Esophagus muscularis mucosa (tissue), 4 donors: ENCODE measurements at places on chromosomes 2 and 18. TPM values are rescaled to one million over a fixed set of nuclear protein-coding genes. Genes with fewer than 3 reads are reported as not detected.

GRCh38 chr2:234134496-234134895, 84.0 kb downstream of the SPP2 start:
- no peak overlapping the region for H3K4me3 ChIP-seq
- H3K27ac ChIP-seq = no peak overlapping the region
- H3K4me1 ChIP-seq = no peaks in the 10 kb centered on the region
- H3K27me3 ChIP-seq = peaks cover 20% of the 10 kb centered on the region
- DNase-seq = no peak

DNA sequence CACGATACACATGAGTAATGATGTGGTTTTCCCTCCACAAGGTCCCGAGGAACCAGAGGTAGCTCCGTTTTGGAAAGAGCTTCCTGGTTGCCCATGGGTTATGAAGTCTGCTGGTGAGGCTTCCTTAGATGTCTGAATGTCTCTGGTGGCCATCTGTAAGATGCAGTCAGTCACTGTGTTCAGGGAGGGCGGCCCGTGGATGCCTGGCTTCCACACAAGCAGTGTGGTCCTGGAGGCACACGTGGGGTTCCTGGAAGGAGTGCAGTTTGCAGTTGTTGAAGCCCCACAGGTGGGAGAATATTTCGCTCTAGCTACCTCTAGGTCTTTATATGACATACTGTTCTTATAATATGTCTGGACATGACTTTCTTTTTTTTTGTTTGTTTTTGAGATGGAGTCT, 209.0 kb downstream of the FAM210A start:
- DNase-seq = no peak
- no peak overlapping the region for H3K4me3 ChIP-seq
- H3K27me3 ChIP-seq = no peaks in the 10 kb centered on the region
- no peak overlapping the region for H3K27ac ChIP-seq
- H3K36me3 ChIP-seq = peaks cover 7% of the 10 kb centered on the region

DNA sequence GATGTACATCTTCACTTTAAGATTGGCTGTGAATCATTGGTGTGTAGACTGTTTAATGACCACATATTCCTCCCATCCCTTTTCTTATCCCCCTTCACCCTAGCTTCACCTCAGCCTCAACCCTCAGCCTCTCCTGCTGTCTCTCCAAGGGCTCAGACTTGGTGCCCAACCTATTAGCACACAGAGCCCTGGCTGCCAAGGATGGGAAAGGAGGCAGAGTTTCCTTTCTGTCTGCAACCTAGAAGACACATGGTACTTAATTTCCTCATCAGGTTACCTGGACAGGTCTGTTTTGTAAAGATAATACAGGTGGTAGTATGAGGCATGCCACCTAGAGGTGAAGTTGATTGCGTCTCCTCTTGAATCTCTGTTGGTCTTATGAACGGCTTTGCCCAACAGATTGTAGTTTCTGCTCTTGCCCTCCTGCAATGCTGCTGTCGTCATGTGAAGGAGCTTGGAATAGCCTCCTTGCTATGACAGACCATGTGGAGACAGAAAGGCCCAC, 44.5 kb upstream of the RMND5A start:
- H3K4me1 ChIP-seq = peaks cover 10% of the 10 kb centered on the region
- no peaks in the 10 kb centered on the region for H3K27me3 ChIP-seq
- DNase-seq = no peak
- no peaks in the 10 kb centered on the region for H3K36me3 ChIP-seq
- H3K4me3 ChIP-seq = no peak overlapping the region
- no peak overlapping the region for H3K27ac ChIP-seq

DNA sequence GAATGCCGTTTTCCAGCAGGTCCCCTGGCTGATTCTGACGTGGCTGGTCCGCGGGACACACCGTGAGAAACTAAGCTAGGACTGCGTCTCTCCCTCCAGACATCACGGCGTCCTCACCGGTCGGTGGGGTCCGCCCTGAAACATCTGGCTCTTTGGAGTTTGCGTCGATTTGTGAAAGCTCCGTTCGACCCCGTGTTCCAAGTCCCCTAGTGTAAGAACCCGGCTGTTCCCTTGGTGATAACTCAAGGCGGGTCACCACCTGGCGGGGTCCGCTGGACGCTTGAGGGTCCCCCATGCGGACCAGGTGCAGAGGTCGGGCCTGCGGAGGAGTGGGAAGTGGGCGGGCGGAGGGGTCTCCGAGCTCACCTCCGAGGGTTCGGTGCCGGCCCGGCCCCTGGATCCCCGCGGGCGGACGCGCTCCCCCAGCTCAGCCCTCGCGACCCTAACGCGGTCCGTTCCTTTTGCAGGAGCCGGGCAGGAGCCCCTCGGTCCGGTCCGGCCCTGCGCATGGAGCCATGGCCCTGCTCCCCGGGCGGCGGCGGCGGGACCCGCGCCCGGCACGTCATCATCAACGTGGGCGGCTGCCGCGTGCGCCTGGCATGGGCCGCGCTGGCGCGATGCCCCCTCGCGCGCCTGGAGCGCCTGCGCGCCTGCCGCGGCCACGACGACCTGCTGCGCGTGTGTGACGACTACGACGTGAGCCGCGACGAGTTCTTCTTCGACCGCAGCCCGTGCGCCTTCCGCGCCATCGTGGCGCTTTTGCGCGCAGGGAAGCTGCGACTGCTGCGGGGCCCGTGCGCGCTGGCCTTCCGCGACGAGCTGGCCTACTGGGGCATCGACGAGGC, 65.6 kb downstream of the KCNG2 start:
- DNase-seq = no peak
- no peaks in the 10 kb centered on the region for H3K36me3 ChIP-seq
- no peaks in the 10 kb centered on the region for H3K4me1 ChIP-seq
- H3K27me3 ChIP-seq = no peaks in the 10 kb centered on the region

DNA sequence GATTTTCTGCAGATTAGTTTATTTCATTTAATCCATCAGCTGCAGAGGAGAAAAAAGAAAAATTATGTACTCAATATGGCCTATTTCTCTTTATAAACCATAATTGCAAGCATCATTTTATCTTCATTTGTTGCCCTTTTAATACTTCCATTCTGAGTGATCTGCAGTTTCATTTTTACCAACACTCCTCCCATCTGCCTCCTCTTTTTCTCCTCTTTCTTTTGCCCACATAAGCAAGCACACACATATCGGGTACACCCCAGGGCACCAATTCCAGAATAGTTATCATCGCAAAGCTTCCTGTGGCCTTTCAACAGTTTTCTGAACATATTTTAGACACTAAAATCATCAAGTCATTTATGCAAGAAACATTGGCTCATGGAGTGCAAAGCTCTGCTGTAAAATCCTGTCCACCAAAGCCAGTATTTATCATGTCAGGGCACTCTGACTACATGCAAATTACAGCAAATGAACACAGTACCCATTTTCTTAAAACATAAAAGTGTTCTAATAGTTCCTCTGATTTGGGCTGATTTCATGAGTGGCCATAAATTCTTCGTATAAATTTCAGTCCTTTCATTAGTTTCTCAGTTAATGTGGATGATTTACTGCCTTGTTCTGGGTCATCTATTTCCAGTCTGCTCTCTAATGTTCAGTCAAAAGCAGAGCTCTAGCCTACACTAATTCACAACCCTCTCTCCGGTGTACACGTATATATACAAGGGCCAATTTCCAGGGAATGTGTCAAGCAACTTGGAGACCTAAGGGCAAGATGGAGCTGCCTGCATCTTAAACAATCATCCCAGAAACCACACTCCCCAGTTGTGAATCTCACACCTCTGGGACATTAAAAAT, 281.3 kb downstream of the STK39 start:
- no peaks in the 10 kb centered on the region for H3K27me3 ChIP-seq
- peaks cover 7% of the 10 kb centered on the region for H3K36me3 ChIP-seq
- no peak overlapping the region for H3K27ac ChIP-seq

DNA sequence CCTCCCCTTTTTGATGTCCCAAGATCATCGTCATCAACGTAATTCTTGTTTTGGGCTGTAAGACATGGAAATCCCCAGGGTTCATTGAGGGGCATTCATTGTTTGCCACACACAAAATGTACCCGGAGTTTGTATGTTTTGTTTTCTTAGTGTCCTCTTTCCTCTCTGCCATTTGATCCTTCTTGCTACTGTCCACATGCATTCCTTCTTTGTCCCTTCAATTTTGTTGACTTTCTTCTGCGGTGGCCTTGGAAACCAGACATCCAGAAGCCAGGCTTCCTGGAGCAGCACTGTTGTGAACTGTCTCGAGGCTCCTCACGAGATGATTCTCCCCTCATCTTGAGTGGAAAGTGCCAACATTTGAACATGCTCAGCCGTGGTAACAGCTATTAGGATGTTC, 24.8 kb downstream of the IGFBP2 start:
- no peak for DNase-seq
- H3K27ac ChIP-seq = no peak overlapping the region
- H3K4me3 ChIP-seq = no peak overlapping the region
- H3K27me3 ChIP-seq = no peaks in the 10 kb centered on the region
- peaks cover 7% of the 10 kb centered on the region for H3K4me1 ChIP-seq

GRCh38 chr2:240974771-240975572, 23.4 kb upstream of the SNED1 start:
- no peaks in the 10 kb centered on the region for H3K36me3 ChIP-seq
- DNase-seq = no peak
- H3K27me3 ChIP-seq = no peaks in the 10 kb centered on the region
- no peaks in the 10 kb centered on the region for H3K4me1 ChIP-seq
- H3K27ac ChIP-seq = no peak overlapping the region

- H3K27ac ChIP-seq = no peak overlapping the region
Measured at GRCh38 chr2:30031184-30031583, 109.8 kb upstream of the ALK start.

DNA sequence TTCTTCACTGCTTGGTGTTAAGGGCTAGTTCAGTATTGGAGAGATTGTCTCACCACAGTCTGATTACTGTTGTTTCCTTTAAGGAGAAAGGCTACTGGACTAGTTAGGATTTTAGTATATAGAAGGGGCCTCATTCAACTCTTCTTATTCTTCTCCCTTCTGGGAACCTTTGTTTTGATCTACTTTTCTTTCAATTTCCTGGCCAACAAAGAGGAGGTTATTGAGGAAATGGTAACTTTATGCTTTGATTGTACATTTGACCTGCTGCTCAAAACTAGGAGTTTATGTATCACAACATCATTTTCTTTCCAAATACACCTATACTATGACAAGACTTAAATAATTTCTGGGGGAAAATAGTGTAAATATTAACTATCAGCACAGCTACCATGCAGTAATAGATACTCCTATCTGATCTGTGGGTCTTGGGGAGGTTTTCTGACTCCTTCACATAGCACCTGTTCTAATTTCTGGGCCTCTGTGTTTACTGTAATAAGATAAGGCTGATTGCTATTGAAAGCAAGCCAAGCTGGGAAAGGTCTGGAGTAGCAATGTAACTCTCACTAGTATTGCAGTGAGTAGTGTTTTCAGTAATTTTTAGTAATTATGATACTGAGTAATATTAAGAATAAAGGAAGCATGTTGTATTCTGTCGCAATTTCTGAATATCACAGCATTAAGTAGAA, 395.3 kb downstream of the NUP35 start:
- H3K4me1 ChIP-seq = peaks cover 11% of the 10 kb centered on the region
- H3K4me3 ChIP-seq = no peak overlapping the region

DNA sequence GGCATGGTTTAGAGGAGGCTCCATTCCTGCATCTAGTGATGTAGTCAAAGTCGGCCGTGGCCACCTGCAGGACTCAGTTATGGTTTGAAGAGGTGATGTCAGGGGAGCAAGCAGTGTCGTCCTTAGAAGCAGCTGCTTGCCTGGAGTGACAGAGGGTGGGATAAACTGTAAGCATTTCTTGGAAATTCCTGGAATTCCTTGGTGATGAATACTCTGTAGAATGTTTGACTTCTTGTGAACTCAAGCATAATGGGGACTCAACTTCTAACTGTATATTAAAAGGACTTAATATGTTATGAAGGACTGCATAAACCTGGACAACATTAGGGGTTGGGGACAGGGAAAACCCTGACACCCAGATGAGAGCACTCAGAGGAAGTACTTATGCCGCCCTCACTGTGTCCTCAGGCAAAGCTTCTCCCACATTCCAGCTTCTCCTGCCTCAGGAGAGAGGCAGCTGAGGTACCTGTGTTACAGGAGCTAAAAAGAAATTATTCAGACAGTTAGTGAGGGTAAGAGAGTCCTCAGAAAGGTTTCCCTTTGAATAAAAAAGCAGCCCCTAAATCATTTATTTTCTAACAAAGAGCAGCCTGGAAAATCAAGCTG, 459.9 kb upstream of the CELF4 start:
- H3K27me3 ChIP-seq = no peaks in the 10 kb centered on the region
- no peak overlapping the region for H3K4me3 ChIP-seq
- no peak overlapping the region for H3K27ac ChIP-seq

GRCh38 chr2:25202275-25202674, 33.9 kb upstream of the POMC start:
- no peak for DNase-seq
- H3K4me1 ChIP-seq = peaks cover 6% of the 10 kb centered on the region
- H3K4me3 ChIP-seq = no peak overlapping the region

GRCh38 chr2:238850091-238850490, 2.2 kb downstream of the TWIST2 start:
- no peaks in the 10 kb centered on the region for H3K27me3 ChIP-seq
- no peak for DNase-seq
- H3K4me1 ChIP-seq = peaks cover 76% of the 10 kb centered on the region
- H3K4me3 ChIP-seq = peak overlapping the region; percentile 89
- H3K27ac ChIP-seq = peak overlapping the region; percentile 83
- no peaks in the 10 kb centered on the region for H3K36me3 ChIP-seq

GRCh38 chr2:218993345-218994315, at the start of gene CRYBA2:
Gene CRYBA2, minus strand, starts transcription at chr2:218993422. Its CDS starts 246 bp downstream, at chr2:218993176.
- peaks cover 100% of the 10 kb centered on the region for H3K27me3 ChIP-seq
- peaks cover 40% of the 10 kb centered on the region for H3K4me1 ChIP-seq
- DNase-seq = no peak

DNA sequence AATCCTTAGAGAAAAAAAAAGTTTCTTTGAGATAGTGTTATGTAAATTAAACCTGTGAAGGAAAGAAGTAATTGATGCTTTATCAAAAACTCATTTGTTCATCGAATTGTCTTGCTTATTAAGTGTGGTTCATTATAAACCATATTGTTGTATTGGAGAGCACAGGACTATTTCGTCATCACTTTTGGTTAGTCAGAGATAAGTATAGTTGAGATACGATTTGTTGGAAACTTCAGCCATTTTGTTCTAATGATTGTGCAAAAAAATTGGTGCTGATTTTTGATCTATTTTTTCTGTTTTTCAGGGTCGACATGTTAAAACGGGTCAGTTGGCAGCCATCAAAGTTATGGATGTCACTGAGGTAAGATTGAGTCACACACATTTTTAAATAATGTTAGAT, 92.9 kb downstream of the MAP4K4 start:
- no peak for DNase-seq
- peaks cover 38% of the 10 kb centered on the region for H3K4me1 ChIP-seq
- peak overlapping the region; percentile 24 for H3K27ac ChIP-seq
- no peaks in the 10 kb centered on the region for H3K36me3 ChIP-seq

GRCh38 chr2:22890132-22890531, 494.8 kb upstream of the KLHL29 start:
- no peaks in the 10 kb centered on the region for H3K36me3 ChIP-seq
- no peak overlapping the region for H3K4me3 ChIP-seq
- no peak overlapping the region for H3K27ac ChIP-seq
- no peaks in the 10 kb centered on the region for H3K4me1 ChIP-seq

GRCh38 chr2:159891917-159892730, 94.1 kb upstream of the CD302 start:
- H3K27ac ChIP-seq = no peak overlapping the region
- H3K4me1 ChIP-seq = no peaks in the 10 kb centered on the region
- no peak overlapping the region for H3K4me3 ChIP-seq
- no peak for DNase-seq

GRCh38 chr2:72993933-72994280, 76.6 kb downstream of the EMX1 start:
- no peak for DNase-seq
- no peaks in the 10 kb centered on the region for H3K36me3 ChIP-seq
- H3K27me3 ChIP-seq = no peaks in the 10 kb centered on the region
- no peak overlapping the region for H3K4me3 ChIP-seq
- no peak overlapping the region for H3K27ac ChIP-seq

IL37 gene
- not detected for total RNA-seq

C1QL2 gene
- total RNA-seq = not detected

POTEC gene
- total RNA-seq = not detected

SLC4A5 gene
- 1.6 TPM for total RNA-seq

CHST10 gene
- 10.8 TPM for total RNA-seq

KCNE4 gene
- 38.1 TPM for total RNA-seq

EFR3B gene
- 2.9 TPM for total RNA-seq

HAT1 gene
- 39.4 TPM for total RNA-seq
